ENCODE measurements at places on chromosomes 2 and 18. TPM values are rescaled to one million over a fixed set of nuclear protein-coding genes. Genes with fewer than 3 reads are reported as not detected.

The CAPN14 gene
- total RNA-seq = 0.82 TPM

The FOXI3 gene
- total RNA-seq = 0.41 TPM

The FHOD3 gene
- total RNA-seq = 46.9 TPM

The POTEI gene
- under 0.01 TPM for total RNA-seq

The FLACC1 gene
- total RNA-seq = 2.4 TPM

The GPR155 gene
- total RNA-seq = 14.7 TPM

The SLC9A4 gene
- total RNA-seq = under 0.01 TPM
